ENCODE measurements at places on chromosomes 16 and 17.

DNA sequence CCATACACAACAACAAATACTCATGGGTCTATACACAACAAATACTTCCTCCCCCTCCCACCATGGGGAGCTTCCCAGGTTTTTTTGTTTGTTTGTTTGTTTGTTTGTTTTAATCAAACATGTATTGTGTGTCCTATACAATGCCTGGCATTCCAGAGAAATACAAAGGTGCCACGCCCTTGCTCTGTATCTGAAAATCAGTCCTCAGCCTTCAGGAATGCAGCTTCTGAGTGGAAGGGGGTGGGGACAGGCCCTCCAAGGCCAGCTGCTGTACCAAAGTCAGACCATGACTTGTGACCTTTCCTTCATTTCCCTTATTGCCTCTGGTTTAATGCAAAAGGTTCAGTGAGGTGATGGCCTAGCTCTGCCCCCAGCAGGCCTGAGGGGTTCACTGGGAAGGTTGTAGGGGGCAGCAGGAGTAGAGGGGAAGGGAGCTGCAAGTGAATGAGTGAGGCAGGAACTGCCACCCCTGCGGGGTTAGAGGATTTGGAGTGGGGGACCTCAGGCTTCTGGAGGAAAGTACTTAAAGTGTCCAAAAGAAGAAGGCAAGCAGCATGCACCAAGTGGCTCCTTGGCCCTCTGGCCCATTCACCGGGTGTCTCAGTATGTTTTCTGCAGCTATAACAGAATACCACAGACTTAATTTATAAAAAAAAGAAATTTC is 105.2 kb downstream of the CLEC16A start:
- no peaks in the 10 kb centered on the region for H3K27me3 ChIP-seq
- DNase-seq = no peak
- no peak overlapping the region for H3K4me3 ChIP-seq

- peak overlapping the region; percentile 64 for H3K4me3 ChIP-seq
- H3K4me1 ChIP-seq = peaks cover 7% of the 10 kb centered on the region
- peaks cover 8% of the 10 kb centered on the region for H3K36me3 ChIP-seq
- H3K27ac ChIP-seq = no peak overlapping the region
These were observed 220 bp upstream of the ARHGAP44 start for GRCh38 chr17:12789075-12789480.

GRCh38 chr17:1829216-1829591 is 498 bp downstream of the SMYD4 start:
- H3K27me3 ChIP-seq = no peaks in the 10 kb centered on the region
- peak overlapping the region; percentile 93 for H3K27ac ChIP-seq
- H3K36me3 ChIP-seq = peaks cover 50% of the 10 kb centered on the region
- DNase-seq = no peak
- peaks cover 57% of the 10 kb centered on the region for H3K4me1 ChIP-seq
- peak overlapping the region; percentile 89 for H3K4me3 ChIP-seq

DNA sequence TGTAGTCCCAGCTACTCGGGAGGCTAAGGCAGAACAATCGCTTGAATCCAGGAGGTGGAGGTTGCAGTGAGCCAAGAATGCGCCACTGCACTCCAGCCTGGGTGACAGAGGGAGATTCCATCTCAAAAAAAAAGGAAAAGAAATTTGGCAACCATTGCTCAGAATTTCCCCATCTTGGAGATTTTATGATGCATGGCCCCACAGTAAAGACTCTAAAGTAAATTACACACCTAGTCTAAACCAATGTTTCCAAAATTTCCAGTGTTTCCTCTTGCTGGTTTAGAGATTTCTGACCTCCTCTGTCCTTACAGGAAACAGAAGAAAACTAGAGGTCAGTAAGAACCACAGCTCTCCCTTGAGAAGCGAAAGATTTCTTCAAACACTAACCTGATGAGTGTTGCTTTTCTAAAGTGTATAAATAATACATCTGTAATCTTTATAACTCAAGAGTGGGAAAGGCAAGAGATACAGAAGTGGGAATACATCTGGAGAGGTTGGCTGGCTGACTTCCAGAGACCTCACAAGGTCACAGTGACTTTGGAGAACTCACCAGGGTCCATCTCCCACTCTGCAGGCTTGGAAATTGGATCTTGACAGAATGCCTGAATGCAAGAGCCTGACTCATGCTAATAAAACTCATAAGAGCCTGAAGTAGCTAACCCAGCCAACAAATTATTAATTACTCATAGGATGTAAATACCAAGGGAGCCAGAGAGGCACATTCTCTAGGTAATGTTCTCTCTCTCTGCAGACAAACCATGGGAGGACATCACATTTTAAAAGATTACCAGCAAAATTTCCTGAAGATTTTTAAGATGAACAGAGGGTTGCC is 8.8 kb downstream of the ADAT1 start:
- no peak overlapping the region for H3K27ac ChIP-seq
- H3K27me3 ChIP-seq = no peaks in the 10 kb centered on the region
- H3K4me1 ChIP-seq = peaks cover 6% of the 10 kb centered on the region
- peaks cover 90% of the 10 kb centered on the region for H3K36me3 ChIP-seq
- H3K4me3 ChIP-seq = no peak overlapping the region

GRCh38 chr16:75112734-75113491 is 3.7 kb downstream of the LDHD start:
- peaks cover 4% of the 10 kb centered on the region for H3K27me3 ChIP-seq
- no peak for DNase-seq
- no peak overlapping the region for H3K27ac ChIP-seq
- peaks cover 15% of the 10 kb centered on the region for H3K4me1 ChIP-seq

- peaks cover 5% of the 10 kb centered on the region for H3K36me3 ChIP-seq
- DNase-seq = no peak
- H3K4me3 ChIP-seq = peak overlapping the region; percentile 93
- H3K27ac ChIP-seq = peak overlapping the region; percentile 96
- no peaks in the 10 kb centered on the region for H3K27me3 ChIP-seq
These were observed 514 bp downstream of the UBFD1 start for GRCh38 chr16:23557779-23558702.
